Upper lobe of left lung (tissue), 6 donors: ENCODE measurements at places on chromosomes 13 and 19. TPM values are rescaled to one million over a fixed set of nuclear protein-coding genes. Genes with fewer than 3 reads are reported as not detected.

DNA sequence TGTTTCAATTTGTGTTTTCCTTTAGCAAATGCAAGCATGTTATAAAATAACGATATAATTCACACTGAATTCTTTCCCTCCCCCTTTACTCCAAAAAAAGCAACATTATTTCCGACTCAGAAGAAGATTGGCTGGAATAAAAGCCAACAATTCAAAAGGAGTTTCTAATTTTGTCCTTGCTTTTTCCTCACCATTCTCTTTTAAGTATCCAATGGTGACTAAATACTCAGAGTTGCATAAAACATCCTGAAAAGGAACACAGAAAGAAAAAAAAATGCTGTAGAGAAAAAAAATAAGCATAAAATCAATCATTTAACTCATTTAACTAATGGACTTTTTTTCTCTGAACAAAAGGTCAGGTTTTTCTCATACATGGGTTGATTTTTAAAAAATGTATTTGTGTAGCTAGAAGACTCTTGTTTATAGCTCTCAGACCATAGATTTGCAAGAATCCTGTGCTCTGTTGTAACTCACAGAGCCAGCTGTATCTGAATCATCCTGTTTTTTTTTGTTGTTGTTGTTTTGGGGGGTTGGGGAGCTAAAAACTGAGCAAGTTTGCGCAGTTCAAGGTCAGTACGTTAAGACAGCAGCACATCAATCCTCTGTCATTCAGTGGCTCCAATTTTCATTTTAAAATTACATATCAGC lies 108.1 kb downstream of the PCDH17 start:
- no peak for DNase-seq

The OR10H1 gene
- not detected for total RNA-seq

DNA sequence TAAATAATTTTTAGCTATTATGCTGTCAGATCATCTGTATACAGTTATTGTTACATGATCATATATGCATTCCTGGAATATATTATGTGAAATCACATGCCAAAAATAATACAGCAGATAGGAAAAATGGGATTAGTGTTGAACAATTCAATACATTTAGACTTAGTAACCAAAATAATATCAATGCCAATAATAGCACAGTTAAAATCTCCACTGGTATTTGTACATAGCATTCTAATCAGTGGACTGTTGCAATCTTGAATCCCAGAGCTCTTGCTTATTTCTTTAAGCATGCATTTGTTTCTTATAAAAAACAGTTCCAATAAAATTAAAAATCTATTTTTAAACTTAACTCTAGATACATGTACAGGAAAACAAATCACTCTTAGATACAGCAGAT lies 2772.2 kb downstream of the PCDH9 start:
- no peak for DNase-seq

- no peak for DNase-seq
Measured at GRCh38 chr13:71863254-71863865, 3.6 kb downstream of the DACH1 start.

DNA sequence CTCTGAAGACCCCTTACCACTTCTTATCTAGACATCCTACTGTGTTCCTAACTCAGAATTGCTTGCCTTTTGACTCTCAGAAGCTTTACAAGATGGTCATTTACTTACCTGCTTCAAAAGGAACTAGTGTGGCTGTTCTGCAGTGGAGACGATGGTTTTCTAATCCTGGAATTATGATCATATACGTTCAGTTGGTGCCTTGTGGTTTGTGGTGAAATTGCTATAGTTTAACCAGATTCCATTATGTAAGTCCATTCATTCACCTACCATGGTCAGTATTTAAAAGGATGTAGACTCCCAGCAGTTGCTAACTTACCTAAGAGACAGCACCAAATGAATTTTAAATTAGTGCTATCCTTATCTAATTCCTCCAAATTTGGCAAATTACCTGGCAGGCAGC lies 210.9 kb downstream of the SHISA2 start:
- DNase-seq, result no peak

GRCh38 chr13:27034678-27035111 lies 136.9 kb downstream of the USP12 start:
- no peak for DNase-seq

- DNase-seq, result no peak
Measured at GRCh38 chr19:11166281-11167142, 10.9 kb upstream of the SPC24 start.

DNA sequence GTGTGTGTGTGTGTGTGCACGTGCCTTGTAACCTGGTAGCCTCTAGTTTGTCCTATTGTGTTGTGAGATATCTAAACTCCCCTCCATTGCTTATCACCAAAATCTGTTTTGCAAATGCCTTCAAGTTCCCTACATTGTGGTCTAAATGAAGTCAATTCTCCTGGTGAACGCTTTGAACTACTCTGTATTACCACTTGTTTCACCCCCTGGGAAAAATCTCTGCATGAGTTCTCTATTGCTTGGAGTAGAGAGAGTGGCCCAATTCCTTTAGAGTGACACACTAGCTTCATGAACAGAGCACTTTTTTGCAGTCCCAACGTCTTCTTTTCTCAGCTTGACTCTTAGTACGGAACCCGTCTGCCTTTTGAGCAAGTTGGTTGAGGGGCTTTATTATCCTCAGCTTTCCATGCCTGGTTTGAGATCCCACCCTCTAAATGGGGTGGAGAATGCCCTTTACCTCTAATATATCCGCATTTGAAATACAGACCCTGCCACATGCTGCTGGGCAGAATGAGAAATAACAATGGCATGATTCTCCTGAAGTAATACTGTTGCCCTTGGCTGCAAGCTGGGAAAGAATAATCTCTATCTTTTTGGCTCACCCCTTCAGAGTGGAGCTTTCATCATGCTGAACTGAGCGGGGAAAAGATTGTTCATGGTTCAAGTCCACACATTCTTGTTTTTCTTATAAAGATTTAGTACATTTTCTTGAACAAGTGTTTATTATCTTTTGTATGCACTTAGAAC lies 2545.3 kb downstream of the PCDH9 start:
- no peak for DNase-seq

DNA sequence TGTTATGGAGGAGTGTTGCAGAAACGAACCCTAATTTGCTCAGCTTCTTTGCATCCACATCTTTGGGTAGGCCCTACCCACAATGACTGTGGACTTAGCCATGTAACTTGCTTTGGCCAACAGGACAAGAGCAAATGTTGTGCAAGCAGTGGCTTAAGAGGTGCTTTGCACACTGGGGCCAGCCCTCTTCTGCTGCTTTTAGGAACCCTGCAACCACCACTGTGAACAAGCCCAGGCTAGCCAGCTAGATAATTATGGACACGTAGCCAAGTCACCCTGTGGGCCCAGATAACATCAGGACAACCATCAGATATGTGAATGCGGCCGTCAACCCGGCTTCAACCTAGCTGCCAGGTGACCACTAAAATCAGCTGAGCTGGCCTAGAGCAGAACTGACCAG lies 17.1 kb downstream of the C19orf47 start:
- DNase-seq, result peak; percentile 86

The KLK14 gene
- not detected for total RNA-seq

DNA sequence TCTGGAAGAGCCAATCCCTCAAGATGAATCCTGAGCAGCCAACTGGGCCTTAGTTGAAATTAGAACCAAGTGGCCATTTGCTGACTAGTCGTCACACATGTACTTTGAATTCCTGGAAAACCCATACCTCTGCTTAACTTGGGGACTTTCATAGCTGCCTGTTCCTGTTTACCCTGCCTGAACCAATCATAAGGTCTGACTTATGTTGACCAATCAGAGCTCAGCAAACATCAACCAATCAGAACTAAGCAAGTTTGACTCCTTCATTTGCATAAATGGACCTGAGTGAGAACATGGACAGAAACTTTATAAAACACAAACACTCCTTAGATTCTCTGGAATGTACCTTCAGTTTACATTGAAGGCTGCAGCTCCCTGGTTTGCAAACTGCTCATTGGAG lies 50.8 kb downstream of the LATS2 start:
- no peak for DNase-seq

DNA sequence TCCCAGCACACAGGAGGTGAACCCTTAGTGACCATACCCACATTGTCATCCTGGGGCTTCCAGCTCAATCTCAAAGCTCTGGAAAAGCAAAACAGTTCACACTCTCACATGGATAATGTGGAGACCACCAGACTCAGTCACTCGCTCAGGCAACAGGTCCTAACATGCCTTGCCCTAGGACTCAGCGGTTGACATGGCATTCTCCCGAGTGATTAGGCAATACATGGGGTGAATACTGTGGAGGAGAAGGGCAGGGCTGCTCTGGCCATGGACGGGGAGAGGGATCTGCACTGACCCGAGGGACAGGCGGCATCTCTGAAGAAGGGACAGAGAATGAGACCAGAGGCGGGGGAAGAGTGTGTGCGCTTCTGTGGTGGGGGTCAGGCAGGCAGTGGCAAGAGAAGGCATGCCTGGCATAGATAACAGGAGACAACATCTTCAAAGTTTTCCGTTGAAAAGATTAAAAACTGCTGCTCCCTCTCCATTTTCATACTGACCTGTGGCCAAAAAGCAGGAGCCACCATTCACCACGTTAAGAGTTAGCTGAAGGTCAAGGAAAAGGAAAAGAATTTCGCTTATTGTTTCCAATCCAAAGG lies 44.5 kb upstream of the EPHX3 start:
- no peak for DNase-seq

DNA sequence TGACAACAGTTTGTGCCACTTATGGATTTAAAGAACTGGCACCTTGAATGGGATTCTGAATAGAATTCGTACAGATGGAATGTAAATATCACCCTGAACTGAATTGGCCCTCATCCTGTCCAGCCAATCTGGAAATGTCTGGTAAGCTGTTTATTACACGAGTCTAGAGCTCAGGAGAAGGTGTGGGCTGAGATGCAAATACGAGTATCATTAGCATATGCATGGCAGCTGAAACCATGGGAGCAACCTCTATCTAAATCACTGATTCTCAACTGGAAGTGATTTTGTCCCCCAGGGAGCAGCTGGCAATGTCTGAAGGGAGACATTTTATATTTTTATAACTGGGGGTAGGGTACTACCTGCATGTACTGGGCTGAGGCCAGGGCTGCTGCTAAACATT lies 15.6 kb upstream of the VWA8 start:
- DNase-seq, result no peak
